GM04504 (cell line): ENCODE measurements at places on chromosomes 6 and 20.

- no peak for DNase-seq
Measured at GRCh38 chr20:56348305-56348693, 10.5 kb upstream of the FAM210B start.

DNA sequence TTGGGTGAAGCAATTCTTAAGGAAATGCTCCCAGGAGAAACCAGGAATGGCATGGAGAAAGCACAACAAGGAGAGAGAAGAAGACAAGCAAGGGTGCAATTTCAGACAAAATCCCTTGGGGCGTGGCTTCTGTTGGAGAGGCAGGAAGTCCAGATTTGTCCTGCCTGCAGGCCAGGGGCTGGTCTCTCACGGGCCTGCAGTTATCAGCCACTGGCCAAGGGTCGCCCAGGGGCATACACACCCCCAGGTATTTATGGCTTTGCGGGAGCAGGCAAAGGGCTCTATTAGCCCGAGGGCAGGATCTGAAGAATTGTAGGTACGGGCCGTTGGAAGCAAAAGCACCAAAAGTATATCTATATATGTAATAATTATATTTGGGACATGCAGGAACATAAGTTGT, 87.7 kb downstream of the IYD start:
- no peak for DNase-seq

DNA sequence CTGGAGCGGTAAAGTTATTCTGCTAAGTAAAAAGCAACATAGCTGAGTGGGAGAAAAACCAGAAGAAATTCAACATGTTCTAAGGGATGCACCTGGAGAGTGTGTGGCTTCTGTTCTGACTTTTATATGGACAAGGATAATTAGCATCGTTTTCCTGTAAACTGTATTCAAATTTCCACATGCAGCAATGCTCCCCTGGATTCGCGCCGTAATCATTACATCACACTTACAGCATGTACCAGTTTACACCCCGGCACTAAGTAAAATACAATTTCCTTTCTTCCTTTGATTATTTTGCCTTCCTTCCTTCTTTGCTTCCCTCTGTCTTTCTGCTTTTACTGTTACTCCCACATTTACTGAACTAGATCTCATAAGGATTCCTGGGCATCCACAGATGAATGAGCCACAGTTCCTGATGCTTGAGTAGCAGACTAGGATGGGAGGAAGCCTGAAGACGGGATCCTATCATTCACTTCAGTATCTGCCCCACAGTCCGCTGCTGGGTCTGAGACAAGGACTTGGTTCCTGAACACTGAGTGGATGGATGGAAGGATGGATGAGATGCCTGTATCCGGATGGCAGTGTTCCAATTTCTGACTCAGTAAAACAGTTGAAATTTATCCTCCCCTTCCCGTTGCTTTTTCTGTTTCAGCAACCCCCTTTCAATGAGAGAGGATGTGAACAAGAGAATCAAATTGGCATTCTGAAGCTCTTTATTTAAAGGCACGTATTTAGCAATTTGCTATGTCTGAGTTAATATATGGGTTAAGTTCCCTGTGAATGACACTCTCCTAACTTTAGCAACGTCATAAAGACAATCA, 174.6 kb downstream of the GJA10 start:
- DNase-seq: no peak

DNA sequence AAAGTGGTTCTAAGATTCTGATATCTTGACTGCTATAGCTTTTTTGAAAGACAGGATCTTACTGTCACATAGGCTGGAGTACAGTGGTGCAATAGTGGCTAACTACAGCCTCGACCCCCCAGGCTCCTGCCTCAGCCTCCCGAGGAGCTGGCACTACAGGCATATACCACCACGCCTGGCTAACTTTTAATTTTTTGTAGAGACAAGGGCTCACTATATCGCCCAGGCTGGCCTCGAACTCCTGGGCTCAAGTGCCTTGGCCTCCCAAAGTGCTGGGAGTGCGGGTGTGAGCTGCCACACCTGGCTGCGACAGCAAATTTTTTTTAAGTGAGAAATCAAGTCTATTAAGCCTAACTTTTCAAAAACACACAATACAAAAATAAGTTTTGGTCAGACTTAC, 106.6 kb downstream of the NOL4L start:
- no peak for DNase-seq

DNA sequence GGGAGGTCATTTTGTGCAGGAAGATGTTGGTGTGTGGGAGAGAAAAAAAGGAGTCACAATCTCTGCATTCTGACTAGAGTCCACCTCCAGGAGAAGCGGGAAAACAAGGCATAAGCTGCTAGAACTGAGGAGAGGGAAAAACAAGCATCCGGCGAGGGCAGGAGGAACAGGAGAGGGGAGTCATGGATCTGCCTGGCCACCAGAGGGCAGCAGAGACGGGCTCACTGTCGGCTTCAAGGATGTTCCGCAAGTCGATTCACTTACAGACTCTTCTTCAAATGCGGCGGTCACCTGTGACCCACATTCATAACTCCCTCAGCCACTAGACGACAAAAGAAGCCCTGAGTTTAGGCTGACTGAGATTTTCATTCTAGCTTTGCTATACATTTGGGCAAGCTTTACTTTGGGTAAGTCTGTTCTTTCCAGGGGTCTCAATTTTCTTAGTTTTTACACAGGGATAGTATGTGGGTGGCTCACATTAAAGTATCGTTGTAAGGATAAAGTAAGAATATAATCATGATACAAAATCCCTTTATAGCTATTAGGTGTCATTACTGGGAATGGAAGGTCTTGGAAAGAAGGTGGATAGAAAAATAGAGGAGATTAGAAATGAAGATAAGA, 6.6 kb upstream of the BTNL2 start:
- peak; percentile 18 for DNase-seq

DNA sequence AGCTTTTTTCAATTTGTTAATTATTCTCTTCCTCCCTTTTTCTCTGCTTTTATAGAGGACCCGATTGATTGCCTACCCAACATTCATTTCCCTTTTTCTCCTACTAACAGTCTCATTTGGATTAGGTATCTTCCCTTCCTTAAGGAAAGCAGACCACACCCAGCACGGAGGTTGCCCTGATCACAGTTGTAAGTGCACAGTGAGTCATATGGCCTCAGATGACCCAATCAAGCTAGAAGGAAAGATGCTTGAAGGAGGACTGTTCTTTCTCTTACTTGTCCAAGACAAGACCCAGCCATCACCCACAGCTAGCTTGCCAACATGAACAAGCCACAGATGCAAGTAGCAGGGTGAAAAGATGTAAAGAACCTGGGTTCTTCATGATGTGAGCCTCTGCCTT, 518.6 kb downstream of the PKHD1 start:
- DNase-seq: no peak

- DNase-seq: no peak
Measured at GRCh38 chr20:47674686-47675085, 110.6 kb downstream of the SULF2 start.

DNA sequence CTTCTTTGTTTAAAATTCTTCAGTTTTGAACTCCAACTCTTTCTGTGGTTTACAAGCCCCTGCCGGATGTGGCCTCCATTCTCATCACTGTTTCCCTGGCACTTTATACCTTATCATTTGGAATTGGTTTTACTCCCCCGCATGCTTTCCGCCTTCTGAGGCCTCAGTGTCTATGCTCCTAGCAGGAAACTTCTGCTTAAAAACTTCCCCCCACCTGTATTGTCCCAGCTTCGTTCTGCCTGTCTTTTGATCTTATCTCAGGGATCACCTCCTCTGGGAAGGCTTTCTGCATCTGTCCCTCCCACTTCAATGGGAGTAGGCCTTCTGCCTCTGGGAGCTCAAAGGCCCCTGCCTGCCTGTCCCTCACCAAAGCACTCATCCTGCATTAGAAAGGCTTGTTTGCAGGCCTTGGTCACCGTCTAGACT, 3.4 kb upstream of the ANGPT4 start:
- no peak for DNase-seq

- DNase-seq: no peak
Measured at GRCh38 chr20:62739581-62740285, 31.1 kb downstream of the NTSR1 start.

- DNase-seq: no peak
Measured at GRCh38 chr6:19838442-19839236, 1.5 kb downstream of the ID4 start.

GRCh38 chr6:161235776-161236633, 37.9 kb downstream of the AGPAT4 start:
- DNase-seq: no peak

GRCh38 chr20:12435268-12435667, 517.6 kb downstream of the BTBD3 start:
- no peak for DNase-seq

- DNase-seq: no peak
Measured at GRCh38 chr6:47203266-47203937, 106.3 kb downstream of the TNFRSF21 start.

DNA sequence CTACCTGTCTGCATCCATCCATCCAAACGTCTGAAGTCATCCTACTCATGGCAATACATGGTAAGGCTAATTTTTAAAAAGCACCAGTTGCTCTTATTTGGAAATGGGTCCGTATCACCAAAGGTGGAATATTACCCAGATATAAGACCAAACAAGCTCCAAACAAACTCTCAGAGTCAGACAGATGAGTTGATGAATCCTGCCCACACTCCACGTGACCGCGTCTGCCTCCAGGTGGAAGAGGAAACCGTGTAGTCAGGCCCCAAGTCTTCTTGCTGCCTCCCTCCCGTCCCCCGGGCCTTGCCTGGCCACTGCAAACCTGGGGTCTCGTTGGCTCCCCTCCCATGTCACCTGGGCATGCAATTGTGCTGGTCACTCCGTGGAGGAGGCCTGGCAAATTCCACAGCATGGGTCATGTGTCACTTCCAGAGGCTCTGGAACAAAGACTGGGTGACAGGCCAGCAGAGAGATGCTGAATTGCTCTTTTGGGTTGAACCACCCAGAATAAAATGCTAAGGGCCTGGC, 31.8 kb downstream of the CTCFL start:
- no peak for DNase-seq

DNA sequence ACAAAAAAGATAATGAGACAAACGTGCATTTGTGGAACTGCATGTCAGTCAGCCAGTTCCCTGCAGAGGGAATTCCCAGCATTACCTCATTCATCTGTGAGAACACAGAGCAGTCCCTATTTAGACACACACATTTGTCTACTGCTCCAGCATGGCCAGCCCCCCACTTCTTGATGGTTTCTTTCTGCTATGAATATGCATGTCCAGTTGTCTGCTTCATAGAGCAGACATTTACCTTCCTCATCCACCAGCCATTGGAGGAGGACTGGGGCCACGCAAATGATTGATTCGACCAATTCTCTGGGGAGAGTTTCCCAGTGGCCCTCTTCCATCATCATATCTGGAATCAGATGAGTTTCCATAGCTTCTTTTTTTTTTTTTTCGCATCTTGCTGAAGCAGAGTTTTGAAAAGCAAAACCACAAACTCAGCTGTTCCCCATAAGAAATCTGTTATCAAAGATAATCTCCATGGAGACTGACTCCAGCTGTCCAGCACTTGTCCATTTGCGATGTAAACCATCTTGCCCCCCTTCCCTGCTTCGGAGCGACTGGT, 11.8 kb downstream of the ENPP1 start:
- DNase-seq: no peak

DNA sequence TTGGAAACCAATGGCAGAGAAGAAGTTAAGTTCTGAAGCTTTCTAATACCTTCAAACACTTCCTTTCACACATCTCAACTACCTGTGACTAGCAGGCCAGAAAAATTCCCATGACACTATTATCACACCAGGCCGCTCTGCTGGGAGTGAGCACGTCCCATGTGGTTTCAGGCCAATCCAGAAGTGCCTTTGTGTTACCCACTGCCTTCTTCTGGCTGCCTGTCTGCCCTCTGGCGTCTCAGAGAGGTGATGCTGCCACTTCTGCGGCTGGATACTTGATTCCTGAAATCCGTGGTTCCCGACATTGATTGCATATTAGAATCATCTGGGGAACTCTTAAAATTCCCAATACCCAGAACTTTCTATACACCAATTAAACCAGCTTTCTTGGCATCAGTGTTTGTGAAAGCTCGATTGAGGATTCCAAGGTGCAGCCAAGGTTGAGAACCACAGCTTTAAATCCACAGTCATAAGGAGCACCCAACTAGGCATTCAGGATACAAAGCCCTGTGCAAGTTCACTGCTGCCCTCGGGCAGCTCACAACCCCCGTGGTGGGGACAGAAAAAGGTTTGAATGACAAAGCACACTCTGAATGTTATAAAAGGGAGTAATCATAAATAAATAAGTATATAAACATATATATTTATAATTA, 65.6 kb downstream of the STMND1 start:
- no peak for DNase-seq

GRCh38 chr6:35356391-35356790, 14.0 kb downstream of the PPARD start:
- DNase-seq: no peak

DNA sequence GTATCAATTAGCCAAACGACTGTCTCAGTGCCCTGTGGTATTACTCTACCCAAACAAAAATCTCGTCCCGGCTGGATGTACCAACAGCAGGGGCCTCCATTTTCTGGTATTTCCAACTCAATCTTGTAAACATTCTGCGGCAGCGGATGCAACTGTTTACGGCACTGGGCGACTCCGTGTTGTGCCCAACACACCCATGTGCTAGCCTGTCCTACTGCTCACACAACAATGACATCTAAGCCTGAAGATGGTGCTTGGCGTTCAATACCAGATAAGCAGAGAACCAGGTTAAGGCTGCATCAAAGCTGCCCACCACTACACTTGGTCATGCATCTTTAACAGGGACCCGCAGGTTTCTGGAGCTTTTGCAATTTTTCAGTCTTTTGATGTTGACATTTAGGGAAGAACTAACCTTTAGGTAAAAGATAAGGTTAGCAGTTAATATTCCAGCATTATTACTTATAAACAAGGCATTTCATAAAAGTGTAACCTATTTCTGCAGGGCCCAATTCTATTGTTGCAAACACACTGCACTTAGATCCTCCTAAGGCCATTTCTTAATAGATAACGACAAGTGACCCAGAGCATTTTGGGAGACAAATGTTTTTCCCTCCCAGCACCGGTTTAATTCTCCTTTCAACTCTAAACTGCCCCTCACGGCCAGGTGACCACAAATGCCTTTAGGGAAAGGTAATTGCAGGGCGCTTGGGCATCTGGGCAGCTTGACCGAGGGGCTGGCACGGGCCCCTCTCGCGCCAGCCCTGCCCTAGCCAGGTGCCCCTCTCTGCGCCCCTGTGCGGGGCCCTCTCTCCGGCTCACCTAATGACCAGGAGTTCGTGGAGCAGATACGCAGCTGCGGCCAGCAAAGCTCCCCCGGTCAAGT, 945 bp downstream of the FAXC start:
- no peak for DNase-seq

DNA sequence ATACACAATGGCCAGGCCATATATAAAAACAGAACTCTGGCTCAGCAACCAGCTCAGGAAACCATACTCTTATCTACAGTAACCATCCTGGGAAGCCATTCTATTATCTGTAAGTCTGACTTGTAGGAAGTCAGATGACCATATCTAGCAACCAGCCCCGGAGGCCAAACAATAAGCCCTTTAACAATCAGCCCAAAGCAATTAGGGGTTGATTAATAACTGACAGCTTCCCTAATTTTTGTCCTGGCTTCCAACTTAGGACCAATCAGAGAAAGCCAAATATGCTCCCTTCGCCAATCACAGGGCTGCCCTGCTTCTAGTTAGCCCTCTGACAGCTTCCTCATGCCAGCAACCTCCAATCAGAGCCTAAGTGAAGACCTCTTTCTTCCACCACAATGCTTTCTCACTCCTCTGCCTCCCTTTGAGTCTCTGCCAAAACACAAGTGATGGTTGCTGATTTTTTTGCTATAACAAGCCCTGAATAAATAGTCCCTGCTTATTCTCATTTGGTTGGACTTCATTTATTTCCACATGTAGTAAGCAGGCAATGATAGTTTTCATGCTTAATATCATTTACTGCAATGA, 37.8 kb upstream of the STXBP5 start:
- DNase-seq: no peak
